ENCODE measurements at places on chromosomes 2 and 18.
A peak's percentile ranks its signal among the peaks of the same experiment; 100 is the strongest.

GRCh38 chr2:160871953-160872352 lies 288.3 kb upstream of the TANK start:
- DNase-seq: no peak

DNA sequence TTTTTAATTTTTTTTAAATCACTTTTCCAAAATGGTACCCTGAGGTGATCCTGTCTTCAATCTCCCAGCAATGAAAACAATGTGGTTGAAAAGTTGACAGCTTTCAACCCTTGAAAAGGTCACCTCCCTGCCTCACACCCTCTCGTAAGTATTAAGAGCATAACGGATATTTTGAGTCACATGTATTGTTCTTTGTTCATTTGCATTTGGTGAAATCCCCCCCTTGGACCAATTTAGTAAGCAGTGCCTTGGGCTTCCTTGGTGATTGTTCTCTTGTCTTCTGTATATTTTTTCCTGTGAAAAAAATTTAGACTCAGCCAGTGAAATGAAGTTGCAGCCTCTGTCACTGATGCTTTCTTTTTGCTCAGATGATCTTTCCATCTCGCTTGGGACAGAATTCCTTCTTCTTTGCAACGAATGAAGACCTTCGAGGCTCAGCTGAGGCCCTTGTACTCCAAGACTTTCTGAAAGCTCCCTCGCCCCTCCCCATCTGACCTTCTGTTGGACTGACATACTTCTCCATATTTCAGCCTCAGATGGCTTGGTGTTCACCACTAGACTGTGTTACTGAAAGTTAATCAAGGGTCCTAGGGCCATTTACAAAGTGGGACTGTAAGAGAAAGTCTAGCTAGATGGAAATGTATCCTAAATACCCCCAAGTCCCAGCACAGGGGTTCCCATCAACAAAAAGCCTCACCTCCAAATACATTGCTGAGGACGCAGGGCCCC lies 158.4 kb downstream of the BCL2 start:
- no peak for DNase-seq

- no peak for DNase-seq
Observed at GRCh38 chr2:66478299-66478698, 43.4 kb downstream of the MEIS1 start.

GRCh38 chr2:1731447-1731962 lies 12.8 kb downstream of the PXDN start:
- DNase-seq: peak; percentile 38

GRCh38 chr2:189421644-189422043 lies 19.6 kb upstream of the WDR75 start:
- no peak for DNase-seq

GRCh38 chr18:79348066-79348465 lies 47.7 kb upstream of the NFATC1 start:
- no peak for DNase-seq

- no peak for DNase-seq
Observed at GRCh38 chr18:36493349-36494159, 196.0 kb downstream of the FHOD3 start.

- no peak for DNase-seq
Observed at GRCh38 chr2:46827274-46828134, 88.1 kb downstream of the MCFD2 start.

DNA sequence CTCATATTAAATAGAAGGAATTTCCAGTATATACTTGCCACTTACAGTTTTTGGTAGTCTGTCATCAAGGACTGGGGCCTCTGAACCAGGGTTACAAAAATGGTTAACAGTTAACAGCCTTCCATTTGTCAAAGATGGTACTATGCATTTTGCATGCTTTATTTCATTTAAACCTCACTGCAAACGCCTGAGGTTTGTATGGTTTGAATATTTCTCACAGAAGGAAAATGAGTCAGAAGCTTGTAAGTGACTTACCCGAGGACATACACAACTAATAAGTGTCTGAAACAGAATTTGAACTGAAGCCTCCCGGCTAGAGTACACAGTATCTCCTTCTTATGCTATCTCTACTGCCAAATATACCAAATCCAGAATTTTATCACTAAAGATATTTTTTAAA lies 1593.5 kb upstream of the ACVR2A start:
- no peak for DNase-seq

DNA sequence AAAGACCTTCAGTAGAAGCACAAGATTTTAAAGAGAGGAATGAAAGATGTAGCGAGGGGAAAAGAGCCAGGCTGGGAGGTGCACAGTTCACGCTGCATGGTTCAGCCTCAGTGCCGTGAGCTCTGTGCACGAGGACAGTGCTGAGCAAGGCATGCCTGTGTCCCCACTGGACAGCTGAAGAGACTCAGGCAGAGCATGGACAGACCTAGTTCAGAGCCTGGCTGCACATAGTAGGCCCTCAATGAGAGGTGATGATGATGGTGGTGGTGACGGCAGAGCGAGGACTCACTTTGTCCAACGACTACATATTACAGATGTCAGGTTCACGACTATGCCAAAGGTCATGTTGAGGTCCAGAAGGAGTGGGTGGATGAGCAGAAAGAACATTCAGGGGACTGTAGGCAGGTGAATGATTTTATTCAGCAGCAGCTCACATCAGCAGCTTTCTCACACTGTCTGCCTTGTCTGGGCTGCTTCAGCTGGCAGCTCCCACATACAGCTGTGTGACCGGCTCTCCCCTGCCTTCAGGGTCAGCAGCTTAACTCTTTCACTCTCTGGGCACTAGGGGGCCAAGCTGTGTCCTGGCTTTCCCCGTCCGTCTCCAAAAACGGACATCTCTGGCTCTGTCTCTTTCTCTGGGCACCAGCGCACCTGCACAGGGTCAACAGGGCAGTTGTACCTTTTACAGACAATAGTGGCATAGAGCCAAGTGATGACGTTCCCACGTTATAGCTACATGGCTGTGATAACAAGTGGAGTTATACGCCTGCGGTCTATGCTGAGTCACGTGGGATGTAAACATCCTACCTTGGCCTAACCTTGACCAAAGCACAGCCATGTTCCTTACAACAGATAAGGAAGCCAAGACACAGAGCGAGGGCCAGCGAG lies 128.8 kb upstream of the MSH6 start:
- no peak for DNase-seq

DNA sequence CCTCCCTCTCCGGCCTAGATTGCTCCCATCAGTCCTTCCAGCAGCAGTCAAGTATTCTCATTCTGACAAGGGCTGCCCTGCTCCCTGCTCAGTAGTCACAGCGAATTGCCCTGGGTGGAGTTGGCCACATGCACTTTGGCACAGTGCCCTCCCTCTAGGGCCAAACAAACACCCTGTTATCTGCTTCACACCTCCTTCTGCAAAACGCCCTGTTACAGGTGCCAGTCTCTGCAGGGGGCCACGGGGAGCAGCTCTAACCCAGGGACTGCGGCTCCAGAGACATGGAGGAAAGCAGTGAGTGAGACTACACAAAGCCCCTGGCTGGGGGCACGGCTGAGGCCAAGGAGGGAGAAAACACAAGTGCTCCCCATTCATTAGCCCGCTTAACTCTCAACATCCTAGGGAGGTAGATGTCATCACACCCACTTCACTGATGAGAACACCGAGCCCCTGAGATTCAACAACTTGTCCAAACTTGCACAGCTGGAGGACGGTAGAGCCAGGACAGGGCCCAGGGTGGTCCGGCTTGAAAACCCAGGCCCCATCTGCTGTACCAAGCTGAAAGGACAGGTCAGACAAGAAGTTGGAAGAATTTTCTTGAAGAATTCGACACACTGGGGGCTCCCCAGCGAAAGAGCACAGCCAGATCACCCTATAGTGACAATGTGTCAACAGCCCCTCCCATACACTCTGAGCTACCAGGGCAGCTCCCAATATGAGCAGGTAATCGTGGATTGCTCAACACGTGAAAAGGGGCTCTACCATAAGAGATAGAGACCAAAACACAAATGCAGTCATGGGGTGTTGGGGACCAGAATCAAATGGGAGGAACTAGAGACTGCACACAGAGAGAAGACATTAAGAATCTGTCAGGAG lies 8.7 kb upstream of the TFCP2L1 start:
- no peak for DNase-seq

DNA sequence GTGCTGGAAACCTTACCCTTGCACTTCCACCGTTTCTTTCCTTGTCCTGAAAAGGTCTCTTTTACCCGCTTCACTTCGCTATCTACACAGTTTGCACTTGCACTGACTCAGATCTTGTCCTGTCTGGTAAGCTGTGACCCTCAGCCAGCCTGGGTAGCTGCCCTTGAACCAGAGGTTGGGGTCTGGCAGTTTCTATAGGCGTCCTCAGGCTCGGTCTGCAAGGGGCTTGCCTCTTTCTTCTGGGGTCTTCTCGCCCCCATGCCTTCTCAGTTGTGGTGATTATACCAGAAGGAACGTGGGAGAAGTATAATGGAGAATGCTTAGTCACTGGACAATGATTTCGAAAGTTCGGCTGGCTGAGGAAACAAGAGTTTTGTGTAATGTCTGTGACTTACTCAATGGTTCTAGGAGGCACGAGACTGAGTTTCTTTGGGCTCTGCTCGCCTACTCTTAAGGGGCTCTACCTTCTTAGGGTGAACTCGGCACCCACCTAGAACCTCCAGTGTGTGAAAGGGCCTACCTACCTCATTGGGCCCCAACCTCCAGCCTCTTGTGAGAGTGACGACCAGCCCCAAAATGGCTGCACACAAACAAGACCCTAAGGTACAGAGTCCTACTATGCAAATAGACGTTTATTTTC lies 6.9 kb upstream of the STAT1 start:
- DNase-seq: peak; percentile 56

DNA sequence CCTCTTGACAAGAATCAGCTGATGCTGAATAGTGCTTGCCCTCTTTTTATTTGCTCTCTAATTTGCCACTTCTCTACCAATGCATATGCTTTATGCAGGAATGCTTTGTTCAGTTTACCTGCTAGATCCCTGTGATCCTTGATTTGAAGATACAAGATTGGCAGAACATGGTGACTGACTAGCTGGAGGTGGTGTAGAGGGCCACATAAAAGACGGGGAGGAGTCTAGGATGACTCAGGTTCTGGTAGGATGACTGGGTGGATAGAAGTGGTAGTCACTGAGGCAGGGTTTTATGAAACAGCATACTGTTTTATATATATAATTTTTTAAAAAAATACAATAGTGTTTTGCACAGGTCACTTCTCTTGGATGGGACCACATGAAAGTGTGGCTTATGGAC lies 6.3 kb upstream of the ADGRF3 start:
- DNase-seq: no peak

- no peak for DNase-seq
Observed at GRCh38 chr2:20931346-20931745, 108.4 kb upstream of the LDAH start.

- DNase-seq: no peak
Observed at GRCh38 chr2:20415511-20415918, 31.4 kb upstream of the RHOB start.

- DNase-seq: no peak
Observed at GRCh38 chr2:209422191-209422754, 1.6 kb upstream of the MAP2 start.

DNA sequence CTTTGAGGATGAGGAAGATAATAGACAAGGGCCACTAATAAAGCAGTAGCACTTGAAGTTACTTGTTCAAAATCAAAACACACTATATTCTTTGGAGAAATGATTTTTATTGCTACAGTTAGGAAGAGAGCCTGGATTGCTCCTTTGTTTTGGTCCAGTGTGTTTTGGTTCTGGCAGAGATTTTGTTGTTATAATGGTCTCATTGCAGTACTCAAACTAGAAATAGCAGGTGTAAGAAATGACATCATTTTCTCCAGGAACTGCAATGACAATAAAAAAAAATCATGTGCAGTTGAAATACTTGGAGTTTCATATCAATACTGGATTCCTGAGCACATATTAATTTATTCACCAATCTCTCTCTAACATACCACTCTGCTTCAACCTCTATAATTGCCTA lies 490.3 kb downstream of the CCDC85A start:
- DNase-seq: no peak

DNA sequence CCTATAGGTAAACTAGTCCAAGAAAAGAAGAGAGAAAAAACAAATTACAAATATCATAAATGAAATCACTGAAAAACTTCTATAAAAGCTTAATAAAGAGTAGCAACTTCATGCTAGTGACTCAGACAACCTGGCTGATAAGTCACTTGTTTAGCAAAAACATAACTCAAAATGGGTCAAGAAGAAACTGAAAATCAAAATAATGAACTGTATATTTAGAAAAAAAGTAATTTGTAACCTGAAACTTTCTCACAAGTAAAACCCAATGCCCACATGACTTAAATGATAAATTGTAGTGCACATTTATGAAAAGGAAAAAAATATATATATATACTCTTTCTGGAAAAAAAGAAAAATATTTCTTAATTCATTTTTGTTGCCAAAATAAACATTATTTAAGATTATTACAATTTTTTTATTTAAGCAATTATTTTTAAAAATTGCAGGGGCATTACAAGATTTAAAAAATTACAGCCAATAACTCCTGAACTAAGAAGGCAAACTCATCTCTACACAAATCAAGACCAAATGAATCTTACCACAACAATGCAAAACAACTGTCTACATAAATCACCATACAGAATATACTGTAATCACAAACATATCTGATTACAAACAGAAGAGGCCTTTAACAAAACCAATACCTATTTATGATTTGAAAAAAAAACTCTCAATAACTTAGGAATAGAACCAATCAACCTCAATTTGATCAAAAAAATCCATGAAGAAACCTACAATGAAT lies 406.3 kb downstream of the CDH7 start:
- DNase-seq: no peak

GRCh38 chr2:218396688-218397462 lies 2.8 kb upstream of the CTDSP1 start:
- peak; percentile 75 for DNase-seq

DNA sequence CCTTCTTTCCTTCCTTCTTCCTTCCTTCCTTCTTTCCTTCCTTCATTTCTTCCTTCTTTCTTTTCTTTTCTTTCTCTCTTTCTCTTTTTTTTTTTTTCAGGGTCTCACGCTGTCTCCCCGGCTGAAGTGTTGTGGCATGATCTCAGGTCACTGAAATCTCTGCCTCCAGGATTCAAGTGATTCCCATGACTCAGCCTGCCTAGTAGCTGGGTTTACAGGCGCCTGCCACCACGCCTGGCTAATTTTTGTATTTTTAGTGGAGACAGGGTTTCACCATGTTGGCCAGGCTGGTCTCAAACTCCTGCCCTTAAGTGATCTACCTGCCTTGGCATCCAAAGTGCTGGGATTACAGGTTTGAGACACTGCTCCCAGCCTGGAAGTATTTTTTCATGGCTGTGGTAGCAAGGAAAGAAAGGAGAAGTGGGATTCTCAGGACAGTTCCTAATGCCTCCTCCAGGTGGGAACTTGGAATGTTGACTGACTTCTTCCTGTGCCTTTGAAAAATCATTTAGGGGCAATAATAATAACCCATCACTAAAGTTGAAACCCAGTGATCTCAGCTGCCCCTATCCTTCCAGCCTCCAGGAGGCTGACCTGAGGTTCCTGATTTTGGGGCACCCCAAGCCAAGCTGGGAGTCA lies 89.3 kb upstream of the CELF4 start:
- no peak for DNase-seq

DNA sequence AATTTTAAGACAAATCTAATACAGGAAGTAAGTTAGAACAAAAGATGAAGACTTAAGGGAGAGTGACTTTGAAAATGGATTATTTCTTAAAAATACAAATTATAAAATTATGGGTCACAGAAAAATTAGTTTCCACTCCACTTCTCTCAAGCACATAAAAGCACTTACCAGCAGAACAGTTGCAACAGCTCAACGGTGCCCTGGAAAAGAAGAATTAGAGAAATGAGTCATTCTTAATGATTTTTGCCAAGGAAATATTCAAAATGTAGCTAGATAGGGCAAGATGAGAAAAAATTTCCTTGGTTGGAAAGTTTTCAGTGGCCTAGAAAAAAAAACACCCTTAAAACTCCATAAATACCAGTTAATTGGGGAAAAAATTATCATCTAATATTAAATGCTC lies 2185.6 kb upstream of the CELF4 start:
- no peak for DNase-seq

Measured in left lobe of liver (tissue), 2 donors.